Heart right ventricle (tissue), 16 donors: ENCODE measurements at places on chromosomes 16 and 17. TPM values are rescaled to one million over a fixed set of nuclear protein-coding genes. Genes with fewer than 3 reads are reported as not detected.

KRTAP3-2 gene
- not detected for total RNA-seq

ZNF668 gene
- total RNA-seq, result 3.8 TPM

SCARF1 gene
- total RNA-seq, result 18.8 TPM

- H3K27me3 ChIP-seq, result no peaks in the 10 kb centered on the region
- H3K4me1 ChIP-seq, result peaks cover 18% of the 10 kb centered on the region
- no peak for DNase-seq
- H3K4me3 ChIP-seq, result no peak overlapping the region
- no peak overlapping the region for H3K27ac ChIP-seq
- no peaks in the 10 kb centered on the region for H3K36me3 ChIP-seq
Observed at GRCh38 chr17:42924891-42925290, 24.3 kb downstream of the G6PC1 start.

GRCh38 chr17:80712606-80713005 is 168.0 kb downstream of the RPTOR start:
- DNase-seq, result no peak
- H3K4me1 ChIP-seq, result no peaks in the 10 kb centered on the region
- no peak overlapping the region for H3K4me3 ChIP-seq

DNA sequence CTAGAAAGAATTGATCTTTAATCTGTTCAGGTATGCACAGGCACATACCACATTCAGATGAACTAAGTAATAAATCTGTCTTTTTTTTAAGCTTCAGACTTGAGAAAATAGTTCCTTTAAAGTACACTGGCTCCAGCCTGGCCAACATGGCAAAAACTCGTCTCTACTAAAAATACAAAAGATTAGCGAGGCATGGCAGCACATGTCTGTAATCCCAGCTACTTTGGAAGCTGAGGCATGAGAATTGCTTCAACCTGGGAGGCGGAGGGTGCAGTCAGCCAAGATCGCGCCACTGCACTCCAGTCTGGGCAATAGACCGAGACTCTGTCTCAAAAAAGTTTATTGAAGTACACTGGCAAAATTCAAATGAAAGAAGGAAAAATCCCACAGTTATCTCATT is 111.0 kb upstream of the NETO2 start:
- no peaks in the 10 kb centered on the region for H3K36me3 ChIP-seq
- no peak for DNase-seq
- H3K27ac ChIP-seq, result no peak overlapping the region
- no peaks in the 10 kb centered on the region for H3K4me1 ChIP-seq
- H3K27me3 ChIP-seq, result no peaks in the 10 kb centered on the region
